Glomerular endothelial cell (primary cell): ENCODE measurements at places on chromosomes 1 and 21. TPM values are rescaled to one million over a fixed set of nuclear protein-coding genes. Genes with fewer than 3 reads are reported as not detected.

ZNF436 gene
- 22.9 and 25.6 TPM in 2 replicates for total RNA-seq

SLC5A9 gene
- not detected in 2 replicates for total RNA-seq

LHX8 gene
- total RNA-seq = not detected in 2 replicates

TFF2 gene
- not detected in 2 replicates for total RNA-seq

CCT8 gene
- total RNA-seq = 171 and 188 TPM in 2 replicates

RHBG gene
- total RNA-seq = not detected in 2 replicates

KRTAP19-1 gene
- not detected in 2 replicates for total RNA-seq

PLA2G2A gene
- total RNA-seq = not detected in 2 replicates

KLHDC9 gene
- 5.3 and 7.2 TPM in 2 replicates for total RNA-seq

MTMR11 gene
- total RNA-seq = 2.2 and 5.4 TPM in 2 replicates

SLAMF9 gene
- total RNA-seq = not detected in 2 replicates

TMCO4 gene
- total RNA-seq = 11.4 and 12.9 TPM in 2 replicates

PCSK9 gene
- total RNA-seq = 0.97 and 2.6 TPM in 2 replicates

TNFSF18 gene
- total RNA-seq = 59.4 and 224 TPM in 2 replicates

PLOD1 gene
- 626 and 680 TPM in 2 replicates for total RNA-seq

CADM3 gene
- 0.76 TPM in 1 of 2 replicates, not detected in the other for total RNA-seq

OXCT2 gene
- total RNA-seq = 1.2 and 2.5 TPM in 2 replicates

AMY1A gene
- not detected in 2 replicates for total RNA-seq

CTSE gene
- not detected in 2 replicates for total RNA-seq

RAD54L gene
- 1.3 and 4.7 TPM in 2 replicates for total RNA-seq

KCTD3 gene
- 23.3 and 31.3 TPM in 2 replicates for total RNA-seq

VCAM1 gene
- total RNA-seq = 61.9 and 66.7 TPM in 2 replicates

PRKAA2 gene
- total RNA-seq = 1.3 and 1.8 TPM in 2 replicates

KCNN3 gene
- 4.8 and 10.5 TPM in 2 replicates for total RNA-seq

SLC6A17 gene
- 0.12 and 1.9 TPM in 2 replicates for total RNA-seq

HTR6 gene
- not detected in 2 replicates for total RNA-seq

TFF1 gene
- total RNA-seq = not detected in 2 replicates

GNG12 gene
- total RNA-seq = 156 and 190 TPM in 2 replicates

CHIA gene
- not detected in 2 replicates for total RNA-seq

THBS3 gene
- 12.5 and 18.2 TPM in 2 replicates for total RNA-seq

CLDN8 gene
- not detected in 2 replicates for total RNA-seq

RNF223 gene
- total RNA-seq = not detected in 2 replicates

GPR52 gene
- total RNA-seq = 2.9 TPM in 1 of 2 replicates, not detected in the other

RGS16 gene
- total RNA-seq = 1.0 and 2.2 TPM in 2 replicates

CFHR2 gene
- total RNA-seq = not detected in 2 replicates

FABP3 gene
- 9.3 TPM in 1 of 2 replicates, not detected in the other for total RNA-seq

JUN gene
- total RNA-seq = 201 and 211 TPM in 2 replicates

CC2D1B gene
- 27.5 and 38.1 TPM in 2 replicates for total RNA-seq

SPATA45 gene
- total RNA-seq = not detected in 2 replicates

TMEM52 gene
- 0.18 TPM in 1 of 2 replicates, not detected in the other for total RNA-seq

CA6 gene
- not detected in 2 replicates for total RNA-seq

CSMD2 gene
- total RNA-seq = 0.12 and 0.15 TPM in 2 replicates

ADORA3 gene
- 0.53 TPM in 1 of 2 replicates, not detected in the other for total RNA-seq

SLC16A4 gene
- total RNA-seq = 1.2 and 3.1 TPM in 2 replicates

TCHHL1 gene
- not detected in 2 replicates for total RNA-seq

NUP210L gene
- total RNA-seq = not detected in 2 replicates

AMY2A gene
- total RNA-seq = not detected in 2 replicates

PDZK1IP1 gene
- not detected in 2 replicates for total RNA-seq
